ENCODE measurements at places on chromosomes 5 and 9.
A peak's percentile ranks its signal among the peaks of the same experiment; 100 is the strongest.

DNA sequence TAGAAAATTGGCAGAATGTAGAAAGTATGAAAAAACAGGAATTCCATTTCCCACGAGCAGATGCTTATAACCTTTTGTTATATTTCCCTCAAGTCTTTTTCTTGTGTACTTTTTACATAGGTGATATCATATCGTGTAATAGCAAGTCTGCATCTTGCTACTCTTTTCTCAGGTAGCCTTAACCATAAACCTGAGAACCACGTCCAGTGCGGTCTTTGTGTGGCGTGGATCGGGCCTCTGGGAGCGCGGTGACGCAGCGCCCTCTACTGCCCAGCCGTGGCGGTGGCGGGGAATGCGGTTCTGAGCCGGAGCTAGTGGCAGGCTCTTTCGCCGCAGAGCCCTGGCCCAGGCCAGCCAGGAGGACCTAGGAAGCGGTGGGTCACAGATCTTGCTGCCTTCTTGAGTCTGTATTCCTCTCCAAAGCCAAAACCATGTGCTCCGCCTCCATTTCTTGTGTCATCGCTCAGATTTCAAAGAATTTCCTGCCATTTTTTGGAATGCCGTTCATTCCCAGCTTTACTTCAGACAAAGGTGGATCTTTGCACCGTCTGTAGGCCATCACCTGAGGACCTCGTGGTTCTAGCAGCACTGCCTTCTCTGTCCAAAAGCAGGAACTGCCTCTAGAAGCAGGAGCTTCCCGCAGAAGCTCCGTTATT lies 71.9 kb downstream of the MVB12B start:
- DNase-seq = peak; percentile 61

DNA sequence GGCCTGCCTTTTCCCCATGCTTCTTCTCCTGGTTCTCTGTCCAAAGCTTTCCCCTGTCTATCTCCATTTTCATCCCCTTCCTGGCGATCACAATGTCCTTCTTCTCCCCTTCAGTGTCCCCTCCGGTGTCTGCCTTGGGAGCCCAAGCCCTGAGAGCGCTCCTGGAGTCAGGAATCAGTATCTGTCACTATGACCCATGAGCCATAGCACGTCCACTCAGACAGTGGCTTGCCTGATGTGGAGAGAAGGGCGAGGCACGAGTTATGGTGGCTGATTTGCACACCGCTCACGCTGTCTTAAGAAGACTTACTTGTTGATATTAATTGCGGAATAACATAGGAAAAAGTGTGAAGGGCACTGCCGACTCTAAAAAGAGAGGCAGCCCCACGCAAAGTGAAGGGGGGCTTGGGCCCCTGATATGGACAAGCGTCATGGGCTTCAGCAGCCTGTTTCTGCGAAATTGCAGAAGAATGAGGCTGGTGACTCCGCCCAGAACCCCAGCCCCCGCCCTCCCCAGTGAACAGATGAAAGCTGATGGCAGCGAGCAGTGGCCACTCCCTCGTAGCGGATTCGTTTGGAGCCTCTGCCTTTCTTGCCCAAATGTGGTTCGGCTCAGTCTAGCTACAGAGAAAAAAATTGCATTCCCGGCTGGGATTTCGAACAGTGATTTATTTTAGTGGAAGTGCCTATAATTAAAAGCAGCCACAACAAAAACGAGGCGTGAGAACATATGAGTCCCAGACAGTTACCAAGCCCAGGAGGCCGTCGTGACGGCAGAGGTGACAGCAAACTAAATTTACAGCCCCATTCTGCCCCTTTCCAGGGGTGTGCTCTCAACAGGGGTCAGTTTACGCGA lies 149.8 kb downstream of the ICE1 start:
- no peak for DNase-seq

DNA sequence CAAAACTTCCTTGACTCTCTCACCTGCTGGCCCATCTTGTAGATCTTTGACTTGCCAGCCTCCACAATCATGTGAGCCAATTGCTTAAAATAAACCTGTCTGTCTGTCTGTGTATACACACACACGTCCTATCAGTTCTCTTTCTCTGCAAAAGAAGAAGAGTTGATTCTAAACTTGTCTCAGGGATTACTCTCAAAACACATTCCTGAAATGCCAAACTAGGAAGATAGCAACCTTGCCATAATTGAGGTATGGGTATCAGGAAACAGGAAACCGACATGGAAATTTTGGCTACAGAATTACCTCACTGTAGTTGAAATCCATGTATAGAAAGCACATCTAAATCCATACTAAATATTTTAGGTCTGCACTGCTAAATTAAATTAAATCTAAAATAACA lies 483.4 kb downstream of the PLK2 start:
- DNase-seq = no peak

DNA sequence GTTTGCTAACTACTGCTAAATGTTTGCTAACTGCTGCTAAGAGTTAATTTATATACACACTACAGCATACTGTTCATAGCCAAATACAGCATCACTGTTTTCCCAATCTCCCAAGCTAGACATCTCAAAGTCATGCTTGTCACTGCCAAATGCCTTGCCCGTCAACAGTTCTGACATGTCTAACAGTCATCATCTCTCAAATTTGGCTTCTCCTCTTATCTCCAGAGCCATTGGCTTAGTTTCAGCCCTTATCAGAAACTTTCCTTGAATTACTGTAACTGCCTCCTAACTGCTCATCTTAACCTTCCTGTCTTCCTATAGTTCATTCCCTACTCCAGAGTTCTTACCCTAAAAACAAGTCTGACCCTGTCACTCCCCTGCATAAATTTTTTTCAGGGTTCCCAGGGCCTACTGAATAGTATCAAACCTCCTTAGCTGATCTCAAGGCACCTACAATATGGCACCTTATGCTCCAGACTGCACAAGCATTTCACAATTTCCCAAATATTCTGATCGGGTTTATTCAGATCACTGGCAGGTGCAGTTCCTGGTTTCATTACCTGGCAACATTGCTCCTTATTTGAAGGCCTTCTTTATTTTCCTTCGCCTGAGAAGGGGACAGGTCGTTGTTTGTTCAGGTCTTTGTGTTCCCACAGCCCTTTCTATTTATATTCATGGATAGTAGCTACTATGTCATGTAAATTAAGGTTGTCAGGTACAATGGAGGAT lies 55.9 kb upstream of the ANKRD55 start:
- no peak for DNase-seq

- DNase-seq = no peak
Observed at GRCh38 chr5:148224117-148224742, 14.1 kb upstream of the MARCOL start.

DNA sequence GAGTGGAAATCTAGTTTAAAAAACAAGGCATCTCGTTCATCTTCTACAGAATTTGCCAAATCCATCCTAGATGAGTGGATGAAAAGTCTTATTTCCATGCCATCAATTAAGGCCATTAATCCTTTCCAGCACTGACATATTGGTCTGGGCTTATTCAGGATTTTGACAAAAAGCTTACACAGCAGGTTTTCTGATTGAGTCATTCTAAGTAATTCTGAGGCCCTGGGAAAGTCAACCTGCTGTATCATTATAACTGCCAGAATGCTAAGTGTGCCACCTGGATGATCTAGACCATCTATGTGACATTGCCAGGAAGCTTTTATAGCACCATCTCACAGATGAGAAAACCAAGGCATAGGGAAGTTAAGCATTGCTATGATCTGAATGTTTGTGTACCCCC lies 132.1 kb upstream of the MAP3K1 start:
- DNase-seq = no peak

DNA sequence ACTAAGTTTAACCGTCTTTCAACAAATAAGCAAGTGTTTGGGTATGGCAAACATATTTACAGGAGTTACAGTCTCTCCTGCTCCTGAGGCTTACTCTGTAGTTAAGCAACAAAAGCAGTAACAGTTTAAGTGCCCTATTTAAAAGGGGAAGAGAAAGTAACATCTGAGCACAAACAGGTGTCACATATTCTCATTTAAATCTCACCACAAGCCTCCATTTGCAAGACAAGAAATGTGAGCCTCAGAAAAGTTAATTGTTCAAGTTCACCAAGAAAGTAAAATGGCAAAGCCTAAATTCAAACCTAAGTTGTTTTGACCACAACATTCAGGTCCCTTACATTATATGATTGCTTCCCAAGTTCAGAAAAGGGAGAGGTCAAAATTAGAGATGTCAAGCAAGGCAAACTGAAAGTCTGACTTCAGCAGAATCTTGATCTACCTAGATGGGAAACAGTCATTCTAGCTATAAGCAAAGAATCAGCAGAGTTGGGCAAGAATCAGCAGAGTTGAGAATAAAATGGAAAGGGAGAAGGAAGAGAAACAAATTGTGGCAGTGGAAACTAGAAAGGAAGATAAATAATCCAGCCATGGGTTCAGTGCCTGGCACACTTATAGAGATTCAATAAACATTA lies 93.4 kb downstream of the STRBP start:
- DNase-seq = no peak

- DNase-seq = no peak
Observed at GRCh38 chr5:169791251-169791650, 154.2 kb downstream of the DOCK2 start.

GRCh38 chr9:132880324-132880661 lies 1.6 kb downstream of the SPACA9 start:
- no peak for DNase-seq

DNA sequence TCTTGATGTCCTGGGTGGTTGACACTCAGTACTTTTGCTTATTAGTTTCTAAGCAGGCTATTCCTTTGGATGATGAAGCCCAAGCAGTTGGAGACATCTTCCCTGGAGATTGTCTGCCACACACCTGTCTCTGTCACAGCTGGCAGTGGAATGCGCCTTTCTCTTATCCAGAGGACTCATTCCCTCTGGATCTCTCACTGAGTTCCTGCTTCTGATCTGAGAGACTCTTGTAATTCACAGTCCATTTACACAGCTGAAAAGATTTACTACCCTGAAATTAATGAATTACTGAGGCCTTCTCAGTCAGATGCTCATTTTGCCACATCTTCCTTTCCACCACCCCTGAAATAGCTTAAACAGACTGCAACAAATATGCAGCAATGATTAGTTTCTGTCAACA lies 15.9 kb downstream of the TAL2 start:
- DNase-seq = no peak

DNA sequence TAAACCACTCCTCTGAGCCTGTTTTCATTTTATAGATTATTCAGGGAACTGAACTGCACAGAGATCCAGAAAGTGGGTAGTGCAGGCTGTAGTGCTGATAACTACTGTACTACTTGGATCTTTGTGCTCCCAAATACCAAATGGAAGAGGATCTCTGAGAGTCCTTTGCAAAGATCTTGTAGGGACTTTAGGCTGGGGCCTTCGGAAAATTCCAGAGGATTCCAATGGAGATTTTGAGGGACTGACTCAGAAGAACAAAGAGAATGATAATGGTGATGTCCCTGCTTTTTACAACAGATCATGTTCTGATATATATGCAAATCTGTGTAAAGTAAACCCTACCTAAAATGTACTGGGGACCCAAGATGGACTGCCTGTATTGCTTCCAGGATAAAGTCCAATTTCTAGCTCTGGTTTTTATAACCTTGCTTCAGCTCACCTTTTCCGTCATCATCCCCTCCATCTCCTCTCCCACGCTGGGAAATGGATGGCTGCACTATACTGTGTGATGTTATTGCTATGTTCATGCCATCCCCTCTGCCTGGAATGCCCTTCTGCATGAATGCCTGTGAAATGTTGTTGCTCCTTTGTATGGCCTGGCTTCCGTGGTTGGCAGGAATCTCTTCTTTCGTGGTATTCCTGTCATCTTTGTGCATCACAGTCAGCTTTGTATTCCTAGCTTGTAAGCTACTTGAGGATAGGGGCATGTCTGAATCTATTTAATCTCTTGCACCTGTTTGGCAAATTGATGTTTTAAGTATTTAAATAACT lies 9.7 kb upstream of the PSMD5 start:
- DNase-seq = no peak

GRCh38 chr9:123724211-123724796 lies 205.6 kb downstream of the DENND1A start:
- no peak for DNase-seq

GRCh38 chr9:99299211-99300102 lies 77.4 kb downstream of the SEC61B start:
- DNase-seq = no peak

DNA sequence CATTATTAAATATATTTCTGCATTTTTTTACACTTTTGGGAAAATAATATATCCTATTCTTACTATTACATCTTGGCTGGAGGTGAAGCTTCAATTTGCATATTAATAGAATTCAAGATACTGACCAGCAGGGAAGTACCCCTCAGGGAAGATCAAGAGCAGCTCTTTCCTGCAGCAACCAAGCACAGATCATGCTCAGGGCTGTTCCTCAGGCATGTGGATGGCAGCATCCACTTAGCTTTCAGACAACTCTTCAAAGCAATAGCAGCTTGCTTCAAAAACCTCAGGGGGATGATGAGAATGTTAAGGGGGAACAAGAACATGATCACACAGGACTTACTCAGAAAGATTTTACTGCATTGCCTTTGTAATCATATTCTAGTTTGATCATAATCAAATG lies 731.8 kb downstream of the SEMA5A start:
- DNase-seq = no peak

- DNase-seq = no peak
Observed at GRCh38 chr5:156641686-156642085, 208.4 kb upstream of the PPP1R2B start.

DNA sequence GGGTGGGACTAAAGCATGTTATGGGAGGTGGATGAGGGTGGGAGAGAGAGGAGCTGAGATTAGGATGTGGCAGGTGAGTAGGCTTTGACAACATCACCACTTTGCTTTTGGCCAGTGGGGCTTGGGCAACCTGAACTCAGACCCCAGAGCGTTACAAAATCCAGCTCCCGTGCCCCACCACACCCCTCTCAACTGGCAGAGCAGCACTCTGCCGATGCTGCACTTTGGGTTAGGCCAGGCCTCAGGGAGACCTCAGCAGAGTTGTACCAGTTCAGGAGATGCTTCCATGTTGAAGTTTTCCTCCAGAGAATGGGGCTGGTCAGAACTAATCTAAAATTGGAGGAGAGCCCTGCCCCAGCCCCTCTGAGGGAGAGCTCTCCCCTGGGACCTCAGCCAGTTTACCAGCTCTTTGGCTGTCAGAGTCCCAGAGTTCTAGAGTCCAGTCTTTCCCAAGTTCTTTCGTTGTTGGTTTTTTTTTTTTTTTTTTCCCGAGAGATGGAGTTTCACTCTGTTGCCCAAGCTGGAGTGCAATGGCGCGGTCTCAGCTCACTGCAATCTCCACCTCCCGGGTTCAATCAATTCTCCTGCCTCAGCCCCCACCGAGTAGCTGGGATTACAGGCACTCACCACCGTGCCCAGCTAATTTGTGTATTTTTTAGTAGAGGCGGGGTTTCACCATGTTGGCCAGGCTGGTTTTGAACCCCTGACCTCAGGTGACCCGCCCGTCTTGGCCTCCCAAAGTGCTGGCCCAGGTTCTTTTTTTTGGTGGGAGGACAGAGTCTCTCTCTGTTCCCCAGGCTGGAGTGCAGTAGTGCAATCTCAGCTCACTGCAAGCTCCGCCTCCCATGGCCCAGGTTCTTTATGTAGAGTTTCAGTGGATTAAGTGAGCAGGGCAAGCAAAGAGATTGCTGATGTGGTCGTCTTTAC lies 17.8 kb downstream of the NUDT2 start:
- DNase-seq = no peak

- no peak for DNase-seq
Observed at GRCh38 chr9:132074736-132075135, 4.9 kb downstream of the MED27 start.

GRCh38 chr5:154865466-154866184 lies 7.2 kb downstream of the CNOT8 start:
- DNase-seq = no peak

GRCh38 chr9:6929441-6930215 lies 171.9 kb downstream of the KDM4C start:
- no peak for DNase-seq

- DNase-seq = no peak
Observed at GRCh38 chr5:50564079-50564478, 102.4 kb upstream of the PARP8 start.

GRCh38 chr5:97508864-97509263 lies 325.8 kb upstream of the RIOK2 start:
- DNase-seq = no peak

- DNase-seq = no peak
Observed at GRCh38 chr5:177606071-177607051, 6.4 kb downstream of the B4GALT7 start.
